SJSA1 (cell line): ENCODE measurements at places on chromosomes 6 and 20.

DNA sequence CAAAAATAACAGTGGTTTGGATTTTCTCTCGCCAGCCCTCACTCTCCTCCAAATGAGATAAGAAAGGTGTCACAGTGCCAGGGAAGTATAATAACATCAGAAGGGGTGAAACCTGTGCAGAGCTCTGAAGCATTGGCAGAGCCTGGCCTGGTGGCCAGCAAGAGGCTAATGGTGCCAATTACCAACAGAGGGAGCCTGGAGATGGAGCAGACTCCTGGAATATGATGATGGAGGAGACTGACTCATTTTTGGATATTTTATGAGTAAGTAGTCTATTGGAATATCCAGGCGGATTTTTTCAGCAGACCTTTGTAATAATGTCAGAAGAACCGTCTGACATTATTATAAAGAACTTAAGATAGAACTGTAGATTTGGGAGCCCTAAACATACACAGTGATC is 442.6 kb upstream of the MARCKS start:
- no peaks in the 10 kb centered on the region for H3K36me3 ChIP-seq
- H3K27me3 ChIP-seq: no peaks in the 10 kb centered on the region
- peak; percentile 40 for DNase-seq

GRCh38 chr20:24773751-24774201 is 175.3 kb upstream of the CST7 start:
- peaks cover 23% of the 10 kb centered on the region for H3K4me1 ChIP-seq
- peak; percentile 62 for DNase-seq
- no peak overlapping the region for H3K4me3 ChIP-seq

- H3K4me1 ChIP-seq: peaks cover 15% of the 10 kb centered on the region
- DNase-seq: no peak
- 0 out of 2 replicates have a peak, but pooled peaks cover 1% of the 10 kb centered on the region for H3K36me3 ChIP-seq
- H3K27me3 ChIP-seq: peaks cover 25% of the 10 kb centered on the region
Observed at GRCh38 chr20:45410887-45411286, 2.8 kb downstream of the DBNDD2 start.

DNA sequence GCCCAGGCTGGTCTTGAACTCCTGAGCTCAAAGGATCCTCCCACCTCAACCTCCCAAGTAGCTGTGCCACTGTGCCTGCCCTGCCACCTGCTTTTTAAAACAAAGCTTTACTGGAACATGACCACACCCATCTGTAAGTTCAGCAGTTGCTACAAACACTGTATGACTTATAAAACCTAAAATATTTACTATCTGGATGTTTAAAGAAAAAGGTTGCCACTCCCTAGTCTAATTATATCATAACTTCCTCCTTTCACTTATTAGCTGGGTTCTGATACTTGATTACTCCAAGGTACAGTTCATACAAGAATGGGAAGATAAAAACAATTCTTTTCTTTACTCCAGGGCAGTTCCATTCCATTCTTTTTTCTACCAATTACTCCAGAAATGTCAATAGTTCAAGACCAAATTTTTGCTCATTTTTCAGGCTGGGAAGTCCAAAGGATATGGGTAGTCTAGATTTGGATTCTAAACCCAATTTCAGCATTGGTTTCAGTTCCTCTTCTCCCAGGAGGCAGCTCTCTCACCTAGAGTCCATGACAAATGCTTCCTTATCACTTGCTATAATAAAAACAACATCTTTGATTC is 63.1 kb downstream of the SEC63 start:
- H3K4me1 ChIP-seq: no peaks in the 10 kb centered on the region
- H3K4me3 ChIP-seq: no peak overlapping the region
- no peak for DNase-seq
- H3K36me3 ChIP-seq: peaks cover 83% of the 10 kb centered on the region
- no peaks in the 10 kb centered on the region for H3K27me3 ChIP-seq
- H3K27ac ChIP-seq: no peak overlapping the region

GRCh38 chr20:6506906-6507305 is 260.6 kb upstream of the BMP2 start:
- H3K36me3 ChIP-seq: no peaks in the 10 kb centered on the region
- H3K27ac ChIP-seq: no peak overlapping the region
- no peak for DNase-seq
- H3K4me1 ChIP-seq: no peaks in the 10 kb centered on the region
- no peaks in the 10 kb centered on the region for H3K27me3 ChIP-seq
